ENCODE measurements at places on chromosomes 4 and X.

DNA sequence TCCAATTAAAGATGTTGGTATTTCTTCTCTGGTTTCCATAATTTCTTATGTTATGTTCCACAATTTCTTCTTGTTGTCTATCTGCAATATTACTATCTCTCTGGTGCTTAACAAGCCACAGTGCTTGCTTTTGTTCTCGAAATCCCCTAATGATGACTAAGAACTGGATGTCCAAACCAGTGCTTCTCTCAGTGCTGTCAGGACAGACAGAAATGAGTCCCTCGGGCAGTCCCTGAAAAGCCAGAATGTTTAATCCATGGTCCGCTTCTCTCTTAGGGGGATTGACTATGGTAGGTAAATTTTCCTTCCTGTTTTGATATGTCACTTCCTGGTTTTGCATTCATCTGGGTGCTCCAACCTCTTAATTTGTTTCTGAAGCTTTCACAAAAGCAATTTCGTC is 321.6 kb upstream of the PCDH10 start:
- DNase-seq = no peak

DNA sequence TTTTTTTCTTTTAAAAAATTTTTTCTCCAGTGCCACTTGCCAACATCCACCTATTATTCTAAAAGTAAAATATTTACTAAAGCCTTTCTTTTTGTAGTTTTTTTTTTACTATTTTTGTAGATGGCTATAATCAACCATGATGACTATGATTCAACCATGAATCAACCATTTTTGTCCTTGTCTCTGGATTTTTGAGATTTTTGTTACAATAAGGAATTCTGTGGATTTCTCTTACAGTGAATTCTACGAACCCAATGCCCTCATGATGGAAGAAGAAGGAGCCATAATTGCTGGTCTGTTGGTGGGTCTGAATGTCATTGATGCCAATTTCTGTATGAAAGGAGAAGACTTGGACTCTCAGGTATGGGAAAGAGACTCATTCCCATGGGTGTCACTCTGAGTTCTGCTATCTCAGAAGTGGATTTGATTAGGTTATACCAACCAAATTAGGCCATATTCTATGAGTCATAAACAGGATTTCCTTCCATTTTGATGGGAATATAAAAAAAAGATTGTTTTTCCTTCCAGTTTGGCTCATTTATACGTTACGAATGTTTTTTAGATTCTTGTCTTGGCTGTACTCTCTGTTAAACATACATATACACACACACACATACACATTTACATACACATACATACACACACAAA is 46.7 kb downstream of the RUFY3 start:
- no peak for DNase-seq

DNA sequence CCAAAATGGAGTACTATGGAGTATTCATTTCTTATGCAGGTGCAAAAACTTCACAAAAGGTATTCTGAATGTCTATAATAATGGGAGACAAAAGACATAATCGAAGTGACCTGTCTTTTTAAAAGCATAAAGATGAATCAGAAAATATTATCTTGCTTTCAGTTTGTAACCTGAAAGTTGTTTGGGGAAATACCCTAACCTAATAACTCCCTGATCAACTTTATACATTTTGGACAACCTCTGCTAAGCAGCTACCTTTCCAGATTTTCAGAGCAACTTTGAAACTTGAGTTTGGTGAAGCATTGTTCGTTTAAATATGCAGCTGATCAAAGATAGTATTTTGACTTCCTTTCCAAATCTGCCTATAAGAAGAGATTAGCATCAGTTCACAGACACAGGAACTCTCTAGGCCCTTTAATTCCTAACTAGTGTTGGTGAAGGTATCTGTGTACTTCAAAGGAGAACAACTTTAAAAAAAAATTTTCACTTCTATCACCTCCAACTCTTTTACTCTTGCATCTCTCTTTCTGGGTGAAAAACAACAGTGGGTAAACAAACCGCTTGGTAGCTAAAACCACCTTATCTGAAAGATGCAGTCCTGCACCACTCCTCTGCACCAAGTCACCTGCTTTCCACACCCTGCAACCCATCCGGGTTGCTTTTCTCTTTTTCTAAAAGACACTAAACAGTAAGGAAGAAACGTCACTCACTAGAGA is 26.5 kb downstream of the CD40LG start:
- no peak for DNase-seq

DNA sequence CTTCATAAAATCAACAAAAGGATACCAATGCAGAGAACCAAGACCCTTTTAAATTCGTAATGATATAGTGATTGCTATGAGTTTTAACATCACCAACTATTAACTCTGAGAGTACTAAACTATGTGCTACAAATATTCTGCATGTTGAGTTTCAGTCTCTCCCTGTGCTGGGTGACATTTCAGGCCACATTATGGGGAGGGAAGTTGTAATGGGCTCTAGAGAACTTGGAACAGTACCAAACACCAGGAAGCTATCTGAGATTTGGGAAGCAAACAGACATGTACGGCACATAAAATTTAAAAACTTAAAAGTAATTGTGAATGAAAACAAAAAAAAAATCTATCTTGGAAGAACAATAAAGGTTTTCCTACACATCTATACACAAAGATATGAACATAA is 59.6 kb upstream of the PRSS48 start:
- DNase-seq = no peak

DNA sequence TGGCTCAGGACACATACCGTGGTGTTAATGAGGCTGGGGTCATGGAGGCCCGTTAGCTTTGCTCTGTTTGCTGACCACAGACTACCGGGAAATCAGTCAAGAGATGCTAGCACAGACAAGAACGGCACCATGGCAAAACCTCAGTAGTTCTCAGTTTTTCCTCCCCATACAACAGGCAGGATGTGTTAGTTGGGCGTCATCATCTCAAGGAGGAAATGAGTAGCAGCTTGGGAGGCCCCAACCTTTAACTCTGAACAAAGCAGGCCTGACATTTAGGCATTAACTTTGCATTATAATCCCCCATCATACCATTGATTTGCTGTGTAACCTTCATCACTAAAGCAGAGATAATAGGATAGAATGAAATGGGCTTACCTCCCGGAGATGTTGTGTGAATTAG is 714.2 kb downstream of the RPA4 start:
- DNase-seq = no peak

DNA sequence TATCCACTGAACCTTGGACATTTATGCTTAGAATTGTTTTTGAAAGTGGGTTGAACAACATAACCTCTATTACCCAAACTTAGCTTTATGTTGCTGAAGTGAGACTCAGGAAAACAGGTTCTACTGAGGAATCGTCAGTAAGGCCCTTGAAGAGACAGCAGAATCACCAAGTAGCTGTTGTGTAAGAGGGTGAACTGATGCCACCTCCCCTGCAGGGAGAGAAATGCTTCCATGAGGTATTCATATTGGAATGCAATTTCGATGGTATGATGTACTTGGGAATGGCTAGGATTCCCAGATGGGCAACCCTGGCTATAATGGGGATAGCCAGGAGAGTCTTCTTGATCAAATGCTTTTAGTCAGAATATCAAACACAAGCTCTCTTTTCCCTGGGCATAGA is 4.1 kb upstream of the SCRG1 start:
- no peak for DNase-seq

DNA sequence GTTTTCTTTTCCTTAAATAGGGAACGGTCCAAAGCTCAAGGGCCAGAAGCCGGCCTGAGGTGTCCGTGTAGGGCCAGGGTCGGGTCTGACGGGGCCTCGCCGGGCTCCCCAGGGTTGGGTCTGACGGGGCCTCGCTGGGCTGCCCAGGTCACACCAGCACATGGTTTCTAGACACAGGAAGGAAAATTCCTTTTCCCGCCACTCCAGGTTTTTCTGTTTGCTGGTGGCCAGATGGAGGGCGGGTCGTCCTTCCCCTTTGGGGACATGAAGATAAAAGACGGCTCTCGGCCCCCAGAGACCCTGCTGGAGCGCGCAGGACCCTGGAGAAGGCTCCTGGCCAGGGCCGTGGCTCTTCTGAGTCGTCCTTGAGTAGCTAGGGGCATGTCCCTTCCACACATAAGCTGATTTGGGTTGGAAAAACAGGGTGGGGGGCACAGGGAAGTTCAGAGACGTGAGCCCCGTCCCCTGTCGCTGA is 35.1 kb downstream of the PIGG start:
- DNase-seq = no peak

Measured in stimulated activated CD8-positive, alpha-beta memory T cell treated with anti-CD3 and anti-CD28 coated beads, Interleukin-4, amount 100 ng/mL, for 4 hours (primary cell).